ENCODE measurements at places on chromosomes 7 and 10.

- DNase-seq, result no peak
Measured at GRCh38 chr7:69825113-69825972, 227.1 kb downstream of the AUTS2 start.

DNA sequence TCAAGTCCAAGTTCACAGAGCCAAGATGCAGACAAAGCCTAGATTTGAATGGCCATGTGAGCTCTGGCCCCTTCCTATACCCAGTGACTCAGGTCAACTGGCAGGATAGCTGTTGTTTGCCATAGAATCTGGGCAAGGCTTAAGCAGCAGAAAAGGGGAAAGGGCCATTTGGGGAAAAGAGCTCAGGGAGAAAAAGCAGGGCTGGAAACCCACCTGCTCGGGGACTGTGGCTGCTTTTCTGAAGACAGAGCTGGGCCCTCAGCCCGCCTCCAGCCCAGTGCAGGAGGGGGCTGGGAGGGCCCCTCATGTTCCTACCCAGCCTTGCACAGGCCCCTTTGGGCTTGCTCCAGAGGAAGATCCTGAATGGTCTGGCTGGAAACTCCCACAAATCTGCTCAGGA lies 32.6 kb upstream of the HABP2 start:
- no peak for DNase-seq

- DNase-seq, result no peak
Measured at GRCh38 chr7:101186844-101187428, 6.8 kb upstream of the NAT16 start.

- no peak for DNase-seq
Measured at GRCh38 chr10:35011771-35012191, 78.4 kb downstream of the CUL2 start.

GRCh38 chr7:127034186-127034806 lies 218.4 kb downstream of the GRM8 start:
- DNase-seq, result no peak

GRCh38 chr10:111824128-111824527 lies 359.4 kb downstream of the GPAM start:
- DNase-seq, result no peak

GRCh38 chr7:150631084-150631826 lies 930 bp downstream of the GIMAP6 start:
- DNase-seq, result no peak

GRCh38 chr10:79318369-79318768 lies 28.9 kb upstream of the PPIF start:
- DNase-seq, result no peak

- DNase-seq, result no peak
Measured at GRCh38 chr10:110870823-110871297, 868 bp upstream of the PDCD4 start.
